ENCODE measurements at places on chromosomes 4 and X.
A peak's percentile ranks its signal among the peaks of the same experiment; 100 is the strongest.

- DNase-seq = no peak
These were observed 1.6 kb upstream of the ARMCX6 start for GRCh38 chrX:101619364-101619763.

DNA sequence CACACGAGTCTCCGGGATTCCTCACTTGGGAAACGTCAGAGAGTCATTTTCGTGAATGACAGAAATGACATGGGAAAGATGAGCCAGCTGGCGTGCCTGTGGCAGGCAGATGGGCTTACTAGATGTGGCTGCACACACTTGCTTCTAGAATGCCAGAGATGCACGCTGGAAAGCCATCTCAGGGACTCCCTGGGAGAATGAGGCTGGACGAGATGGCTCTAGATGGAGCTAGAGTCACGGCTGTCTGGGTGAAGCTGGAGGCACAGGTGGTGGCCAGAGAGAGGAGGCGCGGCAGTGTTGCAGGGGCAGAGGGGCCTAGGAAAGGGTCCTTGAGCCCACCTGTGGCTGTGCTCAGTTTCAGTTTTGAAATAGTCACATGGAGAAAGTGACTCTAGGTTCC, 26.0 kb downstream of the TKTL1 start:
- no peak for DNase-seq

- peak; percentile 41 for DNase-seq
These were observed 855 bp downstream of the KLF3 start for GRCh38 chr4:38664706-38665401.

DNA sequence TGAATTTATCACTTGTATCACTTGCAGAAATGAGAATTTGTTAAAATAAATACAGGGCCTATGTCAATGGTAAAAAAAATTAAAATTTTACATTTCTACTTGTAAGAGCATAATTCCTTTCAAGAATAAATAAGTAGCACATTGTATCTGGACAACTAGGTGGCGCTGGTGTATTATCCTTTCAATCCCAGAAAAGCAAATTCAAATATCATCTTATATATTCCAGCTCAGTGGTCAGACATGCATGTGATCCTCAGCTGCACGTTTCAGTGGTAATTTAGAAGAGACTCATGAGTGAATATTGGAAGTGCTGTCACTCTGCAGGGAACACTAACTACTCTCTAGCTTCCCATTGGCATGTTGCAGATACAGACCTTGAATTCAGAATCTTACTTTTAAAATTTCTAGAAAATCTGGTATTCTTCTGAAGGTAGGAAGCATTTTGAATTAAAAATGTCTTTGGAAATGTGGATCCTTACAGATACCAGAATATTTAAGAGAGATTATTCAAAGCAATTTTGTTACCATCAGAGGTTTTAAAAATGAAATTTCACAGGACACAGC, 1414.7 kb upstream of the TENM3 start:
- DNase-seq = no peak

GRCh38 chr4:176611381-176611780, 181.3 kb downstream of the VEGFC start:
- DNase-seq = no peak

GRCh38 chr4:159337041-159337440, 234.2 kb downstream of the RAPGEF2 start:
- DNase-seq = no peak
